ENCODE measurements at places on chromosomes 12 and 14. TPM values are rescaled to one million over a fixed set of nuclear protein-coding genes. Genes with fewer than 3 reads are reported as not detected.

KRT71 gene
- total RNA-seq: not detected

CCDC88C gene
- 65.8 TPM for total RNA-seq

METTL25 gene
- total RNA-seq: 15.2 TPM

STAB2 gene
- total RNA-seq: 0.92 TPM

SLC25A21 gene
- 0.64 TPM for total RNA-seq

All from left colon (tissue), 2 donors.